Cardiac septum (tissue), 1 donor: ENCODE measurements at places on chromosomes 16 and 17.
A peak's percentile ranks its signal among the peaks of the same experiment; 100 is the strongest.

- DNase-seq: no peak
These were observed 47.0 kb downstream of the ADAMTS18 start for GRCh38 chr16:77387815-77388209.

DNA sequence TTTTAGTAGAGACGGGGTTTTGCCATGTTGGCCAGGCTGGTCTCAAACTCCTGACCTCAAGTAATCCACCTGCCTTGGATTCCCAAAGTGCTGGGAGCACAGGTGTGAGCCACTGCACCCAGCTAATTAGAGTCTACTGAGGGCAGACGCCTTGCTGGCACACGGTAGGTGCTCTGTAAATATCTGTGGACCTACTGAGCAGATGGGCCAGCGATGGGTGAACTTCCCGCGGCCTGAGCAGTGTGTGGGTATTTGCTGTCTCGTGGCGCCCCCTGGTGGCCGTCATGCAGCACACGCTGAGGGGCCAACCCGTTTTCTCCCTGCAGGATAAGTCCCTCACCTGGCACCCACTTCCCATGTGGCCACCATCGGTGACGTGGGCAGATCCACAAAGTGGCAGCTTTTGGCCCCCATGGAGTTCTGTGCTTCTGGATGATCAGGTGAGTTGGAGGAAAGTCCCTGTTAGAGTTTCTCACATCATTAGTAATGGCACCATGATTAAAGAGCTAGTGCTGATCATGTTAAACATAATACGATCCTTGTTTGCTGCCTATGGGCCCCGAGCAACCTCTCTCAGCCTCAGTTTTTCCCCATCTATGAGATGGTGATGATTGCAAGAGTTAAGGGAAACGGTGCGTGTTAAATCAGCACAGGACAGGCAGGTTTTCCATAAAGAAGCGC is 40.7 kb downstream of the ZDHHC7 start:
- peak; percentile 88 for DNase-seq

DNA sequence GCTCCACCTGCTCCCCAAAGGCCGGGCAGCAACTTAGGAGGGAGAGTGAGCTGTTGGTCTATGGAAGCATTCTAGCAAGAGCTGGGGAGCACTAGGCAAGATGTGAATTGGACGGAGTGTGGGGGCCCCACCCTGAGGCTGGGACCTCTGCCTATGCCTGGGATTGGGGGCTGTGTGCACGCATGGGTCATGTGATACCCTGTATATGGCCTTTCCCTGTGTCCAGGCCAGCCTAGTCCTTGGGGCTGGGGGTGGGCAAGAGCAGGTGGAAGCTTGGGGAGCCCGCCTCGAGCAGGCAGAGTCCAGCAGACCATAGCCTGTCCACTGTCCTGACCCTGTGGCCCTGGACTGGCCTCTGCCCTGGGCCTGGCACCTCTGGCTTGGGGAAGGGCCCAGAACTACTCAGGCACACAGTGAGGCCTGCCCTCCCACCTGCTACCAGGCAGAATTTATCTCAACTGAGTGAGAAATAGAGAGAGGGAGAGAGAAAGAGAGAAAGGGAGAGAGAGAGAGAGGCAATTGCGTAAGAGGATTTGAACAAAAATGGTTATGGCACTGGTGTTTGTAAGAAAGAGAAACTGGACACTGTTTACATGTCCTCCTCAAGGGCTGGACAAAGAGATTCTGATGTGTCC is 19.1 kb downstream of the PDP2 start:
- no peak for DNase-seq

DNA sequence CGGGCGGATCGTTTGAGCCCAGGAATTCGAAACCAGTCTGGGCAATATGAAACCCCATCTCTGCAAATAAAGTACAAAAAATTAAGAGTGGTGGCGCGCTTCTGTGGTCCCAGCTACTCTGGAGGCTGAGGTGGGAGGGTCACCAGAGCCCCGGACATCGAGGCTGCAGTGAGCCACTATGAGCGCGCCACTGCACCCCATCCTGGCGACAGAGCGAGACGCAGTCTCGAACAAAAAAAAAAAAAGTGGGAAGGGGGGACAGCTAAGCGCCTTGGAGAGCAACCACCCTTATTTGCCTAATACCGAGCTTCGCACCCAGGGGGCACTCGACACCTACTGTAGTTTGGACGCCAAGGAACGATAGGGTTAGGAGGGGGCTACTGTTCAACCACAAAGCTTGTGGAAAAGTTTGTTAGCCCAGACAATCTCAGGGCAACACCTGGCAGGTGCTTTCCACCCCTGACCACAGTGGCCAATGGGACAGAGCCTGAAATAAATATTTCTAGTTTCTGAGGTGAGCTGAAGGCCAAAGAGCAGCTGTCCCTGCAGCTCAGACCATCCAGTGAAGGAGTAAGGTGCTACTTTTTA is 847 bp upstream of the PSMC3IP start:
- peak; percentile 83 for DNase-seq

DNA sequence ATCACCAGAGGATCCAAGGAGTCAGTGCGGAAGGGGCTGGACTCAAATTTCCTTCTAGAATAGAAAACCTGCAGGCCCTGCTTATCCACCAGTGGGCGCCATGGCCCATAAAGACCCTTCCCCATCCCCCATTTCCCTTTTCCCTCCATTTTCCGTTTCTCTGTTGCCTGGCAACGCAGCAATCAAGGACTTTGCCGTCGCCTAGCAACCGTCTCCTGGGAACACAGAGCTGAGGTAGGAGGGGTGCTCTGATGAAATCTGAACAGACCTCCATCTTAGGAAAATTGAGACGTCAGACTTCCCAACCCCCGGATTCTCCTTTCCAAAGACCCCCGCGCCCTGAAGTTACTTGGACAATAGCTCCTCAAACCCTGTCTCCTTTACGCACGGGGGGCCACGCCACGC is 5.7 kb downstream of the DLG4 start:
- no peak for DNase-seq

DNA sequence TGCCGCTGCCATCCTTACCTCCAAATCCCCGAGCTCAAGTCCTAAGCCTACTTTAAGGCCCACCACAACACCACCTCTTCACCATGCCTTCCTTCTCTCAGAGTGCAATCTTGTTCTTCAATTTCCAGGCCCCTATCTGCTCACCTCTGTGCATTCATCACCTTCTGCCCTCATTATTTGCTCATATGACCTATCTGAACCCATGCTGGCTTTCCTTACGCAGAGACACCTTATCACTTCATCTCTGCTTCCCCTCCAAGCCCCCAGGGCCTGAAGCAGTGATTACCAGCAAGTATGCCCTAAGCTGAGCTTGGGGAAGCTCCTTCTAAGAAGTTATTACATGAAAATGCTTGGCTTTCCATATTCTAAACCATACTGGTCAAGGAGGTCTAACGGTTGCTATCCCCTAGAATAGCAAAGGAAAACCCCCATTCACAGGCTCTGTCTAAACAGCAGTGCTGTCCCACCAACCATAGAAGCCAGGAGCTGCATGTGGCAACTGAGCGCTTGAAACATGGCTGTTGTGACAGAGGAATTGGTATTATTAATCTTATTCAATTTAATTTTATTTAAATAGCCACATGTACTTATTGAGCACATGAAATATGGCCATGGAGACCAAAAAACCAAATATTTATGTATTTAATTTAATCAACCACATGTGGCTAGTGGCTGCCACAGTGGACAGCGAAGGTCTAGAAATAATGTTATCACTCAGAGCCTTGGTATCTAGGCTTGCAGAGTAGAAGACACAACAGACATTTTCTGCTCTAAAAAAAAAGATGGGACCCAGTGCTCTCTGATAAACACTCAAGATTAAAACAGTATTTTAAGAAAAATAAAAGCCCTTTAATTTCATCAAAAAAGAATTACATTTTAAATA is 13.9 kb downstream of the USP7 start:
- no peak for DNase-seq

DNA sequence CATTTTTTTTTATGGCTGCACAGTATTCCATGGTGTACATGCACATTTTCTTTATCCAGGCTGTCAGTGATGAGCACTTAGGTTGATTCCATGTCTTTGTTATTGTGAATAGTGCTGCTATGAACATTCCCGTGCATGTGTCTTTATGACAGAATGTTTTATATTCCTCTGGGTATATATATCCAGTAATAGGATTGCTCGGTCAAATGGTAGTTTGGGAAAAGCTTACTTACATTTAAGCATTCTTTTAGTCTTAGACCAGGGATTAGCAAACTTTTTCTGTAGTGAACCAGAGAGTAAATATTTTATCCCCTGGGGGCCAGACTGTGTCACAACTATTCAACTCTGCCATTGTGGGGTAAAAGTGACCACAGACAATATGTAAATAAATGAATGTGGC is 40.2 kb downstream of the MED13 start:
- DNase-seq: no peak

DNA sequence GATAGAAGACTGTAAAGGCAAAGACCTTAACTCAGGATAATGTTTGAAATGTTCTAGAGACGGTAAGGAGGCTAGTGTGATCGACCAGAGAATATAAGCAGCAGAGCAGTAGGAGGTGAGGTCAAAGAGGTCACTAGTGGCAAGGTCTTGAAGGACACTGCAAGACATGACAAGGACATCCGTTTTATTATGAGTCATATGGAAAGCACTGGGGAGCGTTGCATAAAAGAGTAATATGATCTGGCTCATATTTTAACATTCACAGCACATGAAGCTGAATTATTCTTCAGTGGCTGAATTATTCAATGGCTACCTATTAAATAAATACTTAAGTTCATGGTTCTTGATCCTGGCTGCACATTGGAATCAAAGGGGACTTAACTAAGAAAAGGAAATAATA is 123.7 kb downstream of the SOX9 start:
- no peak for DNase-seq
